Mesothelial cell of epicardium (in vitro differentiated cells): ENCODE measurements at places on chromosomes 12 and 14. TPM values are rescaled to one million over a fixed set of nuclear protein-coding genes. Genes with fewer than 3 reads are reported as not detected.

DNA sequence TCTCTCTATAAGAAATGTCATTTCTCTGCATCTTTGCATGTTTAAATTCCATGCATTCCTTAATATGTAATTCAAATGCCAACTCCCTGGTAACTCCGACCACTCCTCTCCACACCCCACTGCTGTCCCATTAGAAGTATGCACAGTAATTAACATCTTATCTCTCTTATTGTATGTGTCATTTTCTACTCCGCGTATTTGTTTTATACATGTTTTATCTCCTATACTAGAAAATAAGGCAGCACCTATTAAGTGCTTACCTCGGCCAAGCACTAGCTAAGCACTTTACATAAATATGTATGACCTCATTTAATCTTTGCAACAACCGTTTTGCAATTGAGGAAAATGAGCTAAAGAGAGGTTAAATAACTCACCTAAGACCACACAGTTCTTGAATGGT is 469.8 kb downstream of the BCAT1 start:
- H3K27ac ChIP-seq: no peak overlapping the region
- no peak for DNase-seq
- H3K27me3 ChIP-seq: no peaks in the 10 kb centered on the region
- H3K4me1 ChIP-seq: peaks cover 9% of the 10 kb centered on the region

DNA sequence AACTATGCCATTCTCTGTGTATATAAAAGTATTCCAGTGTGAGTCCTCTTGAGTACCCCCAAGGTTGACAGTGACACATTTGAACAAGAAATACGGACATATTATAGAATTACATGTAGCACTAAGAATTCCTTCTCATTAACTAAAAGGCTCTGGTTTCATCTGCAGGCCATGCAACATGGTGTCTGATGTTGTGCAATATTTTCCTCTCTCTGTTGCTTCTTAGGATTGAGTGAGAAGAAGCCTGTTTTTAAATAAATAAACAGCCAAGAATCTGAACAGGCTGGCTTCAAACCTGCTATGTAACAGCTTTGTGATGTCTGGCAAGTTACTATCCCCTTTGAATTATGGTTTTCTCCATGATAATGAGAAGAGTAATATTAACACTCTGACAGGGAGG is 22.2 kb upstream of the CCER1 start:
- peaks cover 63% of the 10 kb centered on the region for H3K4me1 ChIP-seq
- no peaks in the 10 kb centered on the region for H3K36me3 ChIP-seq
- peak overlapping the region; percentile 64 for H3K27ac ChIP-seq
- no peaks in the 10 kb centered on the region for H3K27me3 ChIP-seq
- no peak overlapping the region for H3K4me3 ChIP-seq

GRCh38 chr14:100294213-100294962 is 11.9 kb downstream of the SLC25A29 start:
- no peak overlapping the region for H3K27ac ChIP-seq
- H3K4me1 ChIP-seq: no peaks in the 10 kb centered on the region
- H3K36me3 ChIP-seq: peaks cover 2% of the 10 kb centered on the region
- H3K27me3 ChIP-seq: no peaks in the 10 kb centered on the region
- H3K4me3 ChIP-seq: no peak overlapping the region
- no peak for DNase-seq

GRCh38 chr12:5018677-5019076 is 25.0 kb upstream of the KCNA5 start:
- DNase-seq: no peak
- no peaks in the 10 kb centered on the region for H3K36me3 ChIP-seq
- H3K4me1 ChIP-seq: peaks cover 2% of the 10 kb centered on the region
- H3K27me3 ChIP-seq: peaks cover 26% of the 10 kb centered on the region
- no peak overlapping the region for H3K4me3 ChIP-seq

GRCh38 chr14:50524731-50525515 is 7.4 kb downstream of the MAP4K5 start:
- H3K4me3 ChIP-seq: no peak overlapping the region
- peaks cover 51% of the 10 kb centered on the region for H3K4me1 ChIP-seq
- H3K36me3 ChIP-seq: no peaks in the 10 kb centered on the region
- peak overlapping the region; percentile 58 for H3K27ac ChIP-seq

DNA sequence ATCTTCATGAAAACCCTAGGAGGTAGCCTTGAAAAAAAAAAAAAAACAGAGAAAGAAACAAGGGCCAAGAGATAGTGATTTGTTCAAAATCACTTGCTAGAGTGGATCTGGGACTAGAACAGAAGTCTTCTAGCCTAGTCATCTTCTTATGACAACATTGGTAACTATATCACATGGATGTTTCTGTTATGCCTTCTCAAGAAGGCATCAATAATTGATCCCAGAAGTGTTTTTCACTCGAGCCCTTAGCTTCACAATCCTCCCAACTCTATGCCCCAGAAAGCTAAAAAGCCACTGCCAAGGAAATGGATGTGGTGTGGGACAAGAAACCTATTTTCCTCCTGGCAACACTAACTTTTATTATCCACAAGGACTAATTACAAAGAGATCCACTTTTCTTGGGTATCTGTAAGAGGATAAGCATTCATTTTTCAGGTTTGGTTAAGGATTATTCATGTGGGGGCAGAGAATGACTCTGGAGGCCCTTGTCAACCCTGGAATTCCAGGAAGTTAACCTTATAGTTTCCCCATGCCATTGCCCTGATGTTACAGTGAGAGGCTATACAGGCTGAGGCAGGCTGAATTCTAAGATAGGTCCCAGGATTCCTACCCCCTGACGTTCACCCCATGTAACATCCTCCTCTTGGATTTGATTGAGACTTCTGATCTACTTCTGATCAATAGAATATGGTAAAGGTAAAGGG is 67.7 kb upstream of the CPM start:
- peaks cover 14% of the 10 kb centered on the region for H3K4me1 ChIP-seq
- peaks cover 5% of the 10 kb centered on the region for H3K36me3 ChIP-seq
- no peak for DNase-seq
- no peak overlapping the region for H3K4me3 ChIP-seq

DNA sequence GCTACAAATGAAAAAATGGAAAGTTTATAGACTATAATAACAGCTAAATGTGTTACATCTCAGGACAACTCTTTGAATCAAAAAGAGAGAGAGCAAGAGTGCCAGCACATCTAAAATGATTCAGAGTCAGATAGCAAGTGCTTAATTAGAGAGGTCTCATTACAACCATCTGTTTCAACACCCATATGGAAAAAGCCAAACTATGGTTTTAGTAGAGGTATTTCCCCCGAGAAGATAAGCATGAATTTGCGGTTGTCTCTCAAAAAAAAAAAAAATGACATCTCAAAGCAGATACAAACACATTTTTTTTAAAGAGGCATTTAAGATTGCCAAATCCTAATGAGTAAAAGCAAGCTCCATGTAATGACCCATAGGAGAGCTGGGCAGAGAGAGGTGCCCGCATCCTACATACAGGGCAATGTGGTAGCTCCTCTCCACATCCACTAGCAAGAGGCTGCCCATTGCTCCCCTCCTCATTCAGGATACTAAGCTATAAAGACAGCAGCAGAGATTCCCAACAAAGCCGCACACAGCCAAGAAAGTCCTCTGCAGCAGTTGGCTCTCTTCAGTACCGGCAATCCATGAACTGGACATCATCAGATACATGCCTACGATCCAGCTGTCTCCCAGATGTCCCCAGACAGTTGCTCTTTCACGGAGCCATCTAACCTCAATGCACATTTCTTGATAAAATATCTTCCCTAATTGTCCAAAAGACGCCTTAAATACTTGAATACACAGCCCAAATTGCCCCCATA is 100.4 kb downstream of the EFCAB11 start:
- H3K36me3 ChIP-seq: no peaks in the 10 kb centered on the region
- DNase-seq: no peak
- H3K27ac ChIP-seq: no peak overlapping the region
- H3K4me3 ChIP-seq: no peak overlapping the region
- no peaks in the 10 kb centered on the region for H3K27me3 ChIP-seq
- H3K4me1 ChIP-seq: peaks cover 15% of the 10 kb centered on the region

GRCh38 chr12:56034586-56035332 is 7.0 kb upstream of the RPS26 start:
- H3K36me3 ChIP-seq: peaks cover 43% of the 10 kb centered on the region
- no peak overlapping the region for H3K27ac ChIP-seq
- H3K4me3 ChIP-seq: no peak overlapping the region
- H3K4me1 ChIP-seq: peaks cover 2% of the 10 kb centered on the region
- DNase-seq: no peak

- no peaks in the 10 kb centered on the region for H3K36me3 ChIP-seq
- no peak overlapping the region for H3K4me3 ChIP-seq
- peaks cover 25% of the 10 kb centered on the region for H3K4me1 ChIP-seq
- H3K27ac ChIP-seq: no peak overlapping the region
These were observed 440.8 kb downstream of the EGLN3 start for GRCh38 chr14:33510063-33510481.

DNA sequence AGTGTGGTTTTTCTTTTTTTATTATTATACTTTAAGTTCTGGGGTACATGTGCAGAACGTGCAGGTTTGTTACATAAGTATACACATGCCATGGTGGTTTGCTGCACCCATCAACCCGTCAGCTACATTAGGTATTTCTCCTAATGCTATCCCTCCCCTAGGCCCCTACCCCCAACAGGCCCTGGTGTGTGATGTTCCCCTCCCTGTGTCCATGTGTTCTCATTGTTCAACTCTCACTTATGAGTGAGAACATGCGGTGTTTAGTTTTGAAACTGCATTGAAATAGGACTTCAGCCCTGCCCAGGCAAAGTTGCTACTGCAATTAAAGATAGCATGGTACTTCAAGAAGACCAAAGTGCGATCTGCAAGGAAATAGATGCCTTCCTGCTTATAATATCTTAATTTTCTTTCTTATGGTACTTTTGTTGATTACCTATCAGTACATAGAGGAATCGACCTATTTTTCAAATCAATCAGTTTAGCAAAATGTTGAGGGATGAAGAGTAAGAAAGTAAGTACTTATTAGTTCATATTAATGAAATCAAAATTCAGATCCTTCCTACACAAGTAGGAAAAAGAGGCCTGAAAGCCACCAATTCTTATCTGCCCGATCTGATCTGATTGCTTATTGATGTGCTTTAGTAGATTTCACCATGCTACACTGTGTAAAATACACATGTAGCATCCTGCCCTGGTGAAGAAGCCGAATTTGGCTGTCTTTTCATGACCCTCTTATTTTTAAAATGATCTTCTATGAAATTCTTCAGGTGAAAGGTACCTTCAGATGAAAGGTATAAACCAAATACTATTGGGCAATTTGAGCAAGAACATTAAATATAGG is 1.6 kb downstream of the LTA4H start:
- H3K27me3 ChIP-seq: no peaks in the 10 kb centered on the region
- H3K36me3 ChIP-seq: no peaks in the 10 kb centered on the region
- H3K4me3 ChIP-seq: no peak overlapping the region
- H3K4me1 ChIP-seq: peaks cover 10% of the 10 kb centered on the region

DNA sequence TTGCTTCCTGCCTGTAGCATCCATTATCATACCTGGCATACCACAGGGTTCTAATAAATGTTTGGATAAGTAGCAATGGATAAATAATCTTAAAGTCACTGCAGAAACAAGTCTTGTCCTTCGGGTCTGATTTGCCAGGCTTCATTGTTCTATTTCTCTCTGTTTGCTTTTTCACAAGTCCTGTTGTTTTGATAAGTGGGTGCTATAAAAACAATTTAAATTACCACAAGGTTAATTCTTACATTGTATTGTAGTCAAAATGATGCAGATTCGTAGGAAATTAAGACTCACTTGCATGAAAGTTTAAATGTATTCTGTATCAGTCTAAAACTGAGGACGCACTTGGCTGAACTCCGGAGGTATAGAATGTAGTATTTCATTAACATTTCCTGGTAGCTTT is 429.9 kb downstream of the NELL2 start:
- H3K27me3 ChIP-seq: peaks cover 1% of the 10 kb centered on the region
- no peaks in the 10 kb centered on the region for H3K36me3 ChIP-seq
- no peaks in the 10 kb centered on the region for H3K4me1 ChIP-seq
- H3K27ac ChIP-seq: no peak overlapping the region

DNA sequence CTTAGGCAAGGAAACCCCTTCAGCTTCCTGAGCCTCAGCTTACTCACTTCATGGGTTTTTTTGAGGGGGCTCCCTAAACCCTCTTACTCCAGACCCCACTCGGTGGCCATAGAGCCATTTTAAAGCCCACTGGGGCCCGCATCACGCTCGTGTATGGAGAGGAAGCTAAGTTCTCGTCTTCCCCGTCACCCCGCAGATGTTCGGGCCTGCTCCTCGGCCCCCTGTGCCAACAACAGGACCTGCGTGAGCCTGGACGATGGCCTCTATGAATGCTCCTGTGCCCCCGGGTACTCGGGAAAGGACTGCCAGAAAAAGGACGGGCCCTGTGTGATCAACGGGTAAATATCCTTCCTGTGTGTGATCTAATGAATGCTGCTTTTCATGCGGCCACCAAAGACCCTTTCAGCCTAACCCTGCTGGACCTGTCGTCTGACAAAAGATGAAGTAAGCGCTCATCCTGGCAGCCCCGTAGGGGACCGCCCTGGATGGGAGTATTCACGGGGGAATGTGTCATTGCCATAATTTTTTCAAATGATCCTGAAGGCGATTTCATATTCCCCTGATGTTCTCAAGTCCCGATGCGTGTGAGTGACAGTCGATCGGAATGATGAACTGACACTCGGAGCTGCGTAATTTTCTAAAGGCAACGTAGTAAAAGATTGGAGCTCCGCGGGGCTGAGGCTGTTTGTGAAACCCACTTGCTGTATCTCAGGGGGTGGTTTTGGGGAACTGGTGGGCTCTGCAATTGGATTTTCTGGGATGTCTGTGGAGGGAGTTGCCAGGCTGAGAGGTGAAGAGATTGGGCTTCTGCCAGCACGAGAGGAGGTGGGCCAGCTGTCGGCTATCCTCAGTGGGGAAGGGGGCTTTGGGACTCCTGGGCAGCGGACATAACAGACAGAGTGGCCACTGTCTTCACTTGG is 5.4 kb downstream of the DLK1 start:
- H3K4me1 ChIP-seq: peaks cover 38% of the 10 kb centered on the region
- no peak overlapping the region for H3K4me3 ChIP-seq
- peaks cover 3% of the 10 kb centered on the region for H3K36me3 ChIP-seq
- peak overlapping the region; percentile 59 for H3K27ac ChIP-seq
- H3K27me3 ChIP-seq: peaks cover 28% of the 10 kb centered on the region

- H3K27me3 ChIP-seq: peaks cover 40% of the 10 kb centered on the region
- H3K27ac ChIP-seq: no peak overlapping the region
- peaks cover 43% of the 10 kb centered on the region for H3K4me1 ChIP-seq
- H3K4me3 ChIP-seq: no peak overlapping the region
- H3K36me3 ChIP-seq: no peaks in the 10 kb centered on the region
- DNase-seq: no peak
These were observed 197.6 kb downstream of the PHETA1 start for GRCh38 chr12:111171345-111171744.

- DNase-seq: no peak
- H3K36me3 ChIP-seq: peaks cover 8% of the 10 kb centered on the region
- peaks cover 13% of the 10 kb centered on the region for H3K4me1 ChIP-seq
- H3K4me3 ChIP-seq: no peak overlapping the region
These were observed 41.3 kb downstream of the ELK3 start for GRCh38 chr12:96235484-96235826.

- no peak for DNase-seq
- no peak overlapping the region for H3K27ac ChIP-seq
- H3K27me3 ChIP-seq: no peaks in the 10 kb centered on the region
- H3K36me3 ChIP-seq: peaks cover 46% of the 10 kb centered on the region
These were observed 45.1 kb downstream of the PRORP start for GRCh38 chr14:35167496-35167895.

- no peaks in the 10 kb centered on the region for H3K27me3 ChIP-seq
- no peaks in the 10 kb centered on the region for H3K36me3 ChIP-seq
- no peak overlapping the region for H3K27ac ChIP-seq
- peaks cover 7% of the 10 kb centered on the region for H3K4me1 ChIP-seq
These were observed 233.2 kb upstream of the AMIGO2 start for GRCh38 chr12:47312808-47313426.

GRCh38 chr14:22594156-22594716 is 3.9 kb upstream of the ABHD4 start:
- no peak overlapping the region for H3K27ac ChIP-seq
- no peaks in the 10 kb centered on the region for H3K36me3 ChIP-seq
- H3K27me3 ChIP-seq: peaks cover 35% of the 10 kb centered on the region
- H3K4me1 ChIP-seq: peaks cover 20% of the 10 kb centered on the region

The FAM186B gene
- total RNA-seq: 0.29 to 0.50 TPM (median 0.40 TPM) in 3 replicates

The YARS2 gene
- total RNA-seq: 21.6 to 24.0 TPM (median 21.7 TPM) in 3 replicates

The HNF1A gene
- not detected in 3 replicates for total RNA-seq

The ASCL1 gene
- total RNA-seq: not detected in 3 replicates

The CNTN1 gene
- total RNA-seq: 17.8 to 22.4 TPM (median 20.7 TPM) in 3 replicates
